ENCODE measurements at places on chromosomes 1 and 21. TPM values are rescaled to one million over a fixed set of nuclear protein-coding genes. Genes with fewer than 3 reads are reported as not detected.

The RAP1A gene
- total RNA-seq, result 348 TPM

DNA sequence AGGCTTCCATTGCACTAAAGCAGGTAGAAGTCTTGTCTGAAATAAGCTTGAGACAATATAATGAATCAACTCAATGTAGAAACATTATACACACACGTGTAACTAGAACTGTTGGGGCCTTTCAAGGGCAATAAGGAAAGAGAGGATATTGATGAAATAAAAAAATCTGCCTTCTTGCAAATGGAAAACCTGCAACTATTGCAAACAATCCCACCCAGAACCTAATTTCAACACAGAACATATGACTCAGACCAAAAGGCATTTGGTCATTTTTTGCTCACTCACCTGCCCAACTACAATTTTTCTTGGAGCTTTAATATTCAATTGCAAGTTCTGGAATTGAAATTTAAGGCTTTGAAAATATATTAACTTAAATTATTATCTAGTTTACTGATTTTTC lies 900.1 kb downstream of the TTLL7 start:
- no peak for DNase-seq

GRCh38 chr1:120133228-120133927 lies 42.9 kb downstream of the SEC22B start:
- DNase-seq, result no peak

DNA sequence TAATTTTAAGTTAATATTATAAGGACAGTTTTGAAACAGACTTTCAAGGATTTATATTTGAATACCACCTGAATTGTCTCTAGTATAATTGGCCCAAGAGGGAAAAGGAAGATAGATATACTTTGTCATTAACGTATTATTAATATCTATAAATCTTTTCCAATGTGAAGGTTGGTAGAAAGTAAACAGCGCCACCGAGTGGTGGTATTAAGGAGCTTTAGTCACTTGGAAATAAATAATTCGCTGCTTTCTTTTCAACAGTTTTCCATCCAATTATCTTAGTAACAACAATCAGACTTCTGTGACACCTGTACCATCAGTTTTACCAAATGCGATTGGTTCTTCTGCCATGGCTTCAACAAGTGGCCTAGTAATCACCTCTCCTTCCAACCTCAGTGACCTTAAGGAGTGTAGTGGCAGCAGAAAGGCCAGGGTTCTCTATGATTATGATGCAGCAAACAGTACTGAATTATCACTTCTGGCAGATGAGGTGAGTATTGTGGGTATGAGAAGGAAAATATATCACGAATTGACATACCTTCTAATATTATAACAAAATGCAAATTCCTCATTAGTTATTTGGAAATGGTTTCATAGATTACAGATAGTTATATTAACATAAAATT lies 37.7 kb downstream of the SH3GLB1 start:
- DNase-seq, result no peak

DNA sequence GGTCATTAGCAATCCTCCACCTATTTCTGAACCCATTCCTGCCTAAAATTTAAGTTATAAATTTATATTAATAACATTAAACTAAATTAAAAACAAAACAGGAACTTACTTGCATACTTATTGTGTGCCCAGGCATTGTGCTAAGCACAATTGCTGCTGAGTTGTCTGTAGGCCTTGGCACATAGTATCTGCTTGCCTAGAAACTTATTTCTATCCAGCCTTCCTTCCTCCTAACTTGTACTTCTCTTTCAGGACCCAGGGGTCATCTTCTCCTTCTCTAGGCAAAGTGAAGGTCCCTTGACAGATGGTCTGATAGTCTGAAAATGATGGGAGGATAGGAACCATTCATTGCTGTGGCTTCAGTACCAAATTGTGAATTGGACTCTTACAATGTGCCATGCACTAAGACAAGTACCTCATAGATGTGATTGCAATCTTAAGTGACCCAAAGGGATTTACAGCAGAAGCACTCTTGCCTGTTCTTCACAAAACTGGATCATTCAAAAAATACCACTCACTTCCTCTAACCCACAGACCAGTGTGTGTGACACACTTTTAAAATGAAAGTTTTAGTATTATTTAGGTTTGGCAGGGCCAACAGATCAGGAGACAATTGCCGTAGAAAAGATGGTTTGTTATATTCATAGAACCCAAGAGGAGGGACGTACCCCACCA lies 10.3 kb upstream of the CD101 start:
- DNase-seq, result no peak

DNA sequence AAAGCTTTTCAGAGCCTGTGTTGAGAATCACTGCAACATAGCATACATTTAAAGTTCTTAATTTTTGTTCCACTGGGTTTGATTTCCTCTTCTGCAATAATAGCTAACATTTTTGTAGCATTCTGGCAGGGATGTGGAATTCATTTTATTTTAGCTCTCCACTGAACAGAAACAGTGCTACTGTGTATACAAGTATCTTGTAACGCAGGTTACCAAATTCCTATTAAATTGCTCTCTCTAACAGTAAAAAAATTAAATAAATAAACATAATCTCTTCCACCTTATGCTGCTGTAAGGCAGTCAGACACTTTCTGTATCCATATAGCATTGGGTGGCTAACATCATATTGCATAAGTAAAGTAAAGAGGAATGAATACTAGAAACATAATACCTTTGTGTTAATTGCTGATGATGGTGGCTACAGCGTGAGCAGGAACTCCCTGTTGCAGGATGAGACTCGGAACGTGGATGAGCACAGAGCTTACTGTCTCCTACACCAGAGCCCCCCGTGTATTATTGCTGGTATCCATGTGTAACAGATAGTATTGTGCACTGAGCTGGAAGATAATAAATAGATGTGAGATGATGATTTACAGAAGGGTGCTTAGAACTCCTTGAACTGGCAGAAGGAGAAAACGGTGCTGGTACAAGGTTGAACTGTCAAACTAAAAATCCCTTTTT lies 276.9 kb upstream of the SNX7 start:
- DNase-seq, result no peak
